ENCODE measurements at places on chromosomes 6 and 20. TPM values are rescaled to one million over a fixed set of nuclear protein-coding genes. Genes with fewer than 3 reads are reported as not detected.

The CUL7 gene
- 6.8 TPM for total RNA-seq

The SERAC1 gene
- total RNA-seq = 3.2 TPM

The HM13 gene
- 272 TPM for total RNA-seq

The SYCP2L gene
- total RNA-seq = 3.3 TPM

The SIRPB1 gene
- 0.51 TPM for total RNA-seq

The ESR1 gene
- not detected for total RNA-seq

The SGK2 gene
- 7.5 TPM for total RNA-seq

Data from A549 treated with CORT108297 at 1 μM for 4 hours (cell line).